ENCODE measurements at places on chromosomes 2 and 18. TPM values are rescaled to one million over a fixed set of nuclear protein-coding genes. Genes with fewer than 3 reads are reported as not detected.

DNA sequence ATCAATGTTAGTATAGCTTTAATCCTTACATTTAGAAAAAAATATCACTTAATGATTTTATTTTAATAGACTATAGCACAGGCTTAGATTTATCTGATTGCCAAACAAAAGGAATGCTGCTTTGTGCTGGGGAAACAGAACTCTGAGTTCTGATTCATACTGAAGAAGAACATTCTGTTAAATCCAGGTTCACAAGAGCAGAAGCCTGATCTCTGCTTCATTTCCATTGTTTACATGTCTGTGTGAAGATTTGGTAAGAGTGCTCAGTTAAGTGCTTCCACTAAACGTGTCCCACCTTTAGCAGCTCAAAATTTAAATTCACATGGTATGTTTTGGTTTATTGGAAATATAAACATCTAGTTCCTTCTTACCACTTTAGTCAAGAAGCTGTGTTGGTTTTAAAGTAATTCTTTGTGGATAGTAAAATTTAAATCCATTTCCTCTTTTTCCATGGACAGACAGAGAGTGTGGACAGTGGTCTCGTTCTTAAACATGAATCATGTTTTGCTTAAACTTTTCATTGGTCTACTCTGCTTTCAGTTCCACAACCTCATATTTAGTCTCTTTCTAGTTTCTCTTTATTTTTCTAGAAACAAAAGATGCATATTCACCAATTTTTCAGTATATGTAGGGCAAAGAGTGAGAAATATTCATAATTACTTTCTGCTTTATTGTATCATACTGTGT, 59.1 kb downstream of the NYAP2 start:
- no peak for DNase-seq

GRCh38 chr18:80037869-80038630, 3.8 kb downstream of the RBFA start:
- no peak for DNase-seq

DNA sequence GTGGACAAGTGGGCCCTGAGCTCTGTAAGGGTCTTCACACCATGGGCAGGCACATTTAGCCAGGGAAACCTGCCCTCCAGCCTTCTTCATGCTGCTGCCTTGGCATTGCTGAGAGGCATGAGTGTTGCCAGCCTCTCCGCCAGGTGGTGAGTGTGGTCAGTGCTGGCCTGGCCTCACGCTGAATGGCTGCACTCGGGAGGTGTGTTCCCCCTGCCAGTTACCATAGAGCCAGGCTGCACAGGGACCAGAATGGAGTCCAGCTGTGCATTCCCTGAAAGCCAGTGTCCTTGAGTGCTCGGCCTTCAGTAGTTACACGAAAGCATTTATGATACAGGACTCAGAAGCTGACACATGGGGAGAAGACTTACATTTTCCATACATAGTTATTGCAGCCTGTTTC, 139.7 kb downstream of the ATP9B start:
- DNase-seq, result no peak

- DNase-seq, result no peak
Observed at GRCh38 chr2:26621469-26622199, 19.5 kb downstream of the CIB4 start.

- DNase-seq, result no peak
Observed at GRCh38 chr2:190512539-190513095, 21.9 kb downstream of the NEMP2 start.

- DNase-seq, result no peak
Observed at GRCh38 chr18:34818064-34818463, 108.0 kb downstream of the DTNA start.

- no peak for DNase-seq
Observed at GRCh38 chr2:27083410-27084296, 2.9 kb upstream of the KHK start.

DNA sequence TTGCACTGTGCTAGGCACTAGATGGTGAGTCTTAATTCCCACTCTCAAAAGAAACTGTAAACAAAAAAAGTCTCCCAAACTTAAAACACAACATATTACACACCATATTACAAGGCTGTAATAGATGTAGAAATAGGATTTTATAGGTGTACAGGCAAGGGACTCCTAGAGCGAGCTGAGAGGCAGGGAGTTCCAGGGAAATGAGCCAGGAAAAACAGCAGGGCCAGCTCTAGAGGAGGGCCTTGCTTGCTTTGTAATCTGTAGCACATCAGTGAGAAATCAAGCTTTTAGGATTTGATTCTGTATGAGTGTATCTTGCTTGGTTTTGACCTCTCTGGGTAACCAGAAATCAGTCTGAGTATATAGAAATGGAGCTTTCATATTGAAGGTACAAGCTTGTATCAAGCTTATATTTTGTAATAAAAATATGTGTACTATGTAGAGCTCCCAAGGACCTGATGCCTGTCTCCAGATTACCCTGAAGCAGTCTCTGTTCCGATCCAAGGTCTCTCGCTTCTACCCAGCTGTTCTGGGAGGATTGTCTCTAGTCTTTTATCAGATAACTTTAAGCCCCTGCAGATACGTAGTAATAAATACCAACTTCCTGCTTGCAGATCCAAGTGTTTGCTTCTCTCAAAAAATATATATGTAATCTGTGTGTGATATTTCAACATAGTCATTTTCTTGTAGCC, 73.0 kb downstream of the MYO1B start:
- DNase-seq, result no peak

DNA sequence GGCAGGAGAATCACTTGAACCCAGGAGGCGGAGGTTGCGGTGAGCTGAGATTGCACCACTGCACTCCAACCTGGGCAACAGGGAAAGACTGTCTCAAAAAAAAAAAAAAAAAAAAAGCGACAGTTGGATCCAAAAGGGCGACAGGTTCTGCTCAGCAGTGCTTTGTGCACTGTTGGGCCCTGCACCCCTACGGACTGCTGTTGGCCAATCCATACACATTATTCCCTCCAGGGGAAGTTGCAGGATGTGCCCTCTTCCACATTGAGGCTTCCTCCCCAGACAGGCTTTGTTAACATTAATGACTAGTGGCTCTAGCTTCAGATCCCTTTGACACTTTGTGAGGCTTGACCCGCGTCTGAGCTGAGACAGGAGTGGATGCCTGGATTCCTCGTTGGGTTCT, 9.4 kb downstream of the NT5DC4 start:
- DNase-seq, result no peak

- no peak for DNase-seq
Observed at GRCh38 chr2:158011055-158011771, 90.5 kb upstream of the UPP2 start.

DNA sequence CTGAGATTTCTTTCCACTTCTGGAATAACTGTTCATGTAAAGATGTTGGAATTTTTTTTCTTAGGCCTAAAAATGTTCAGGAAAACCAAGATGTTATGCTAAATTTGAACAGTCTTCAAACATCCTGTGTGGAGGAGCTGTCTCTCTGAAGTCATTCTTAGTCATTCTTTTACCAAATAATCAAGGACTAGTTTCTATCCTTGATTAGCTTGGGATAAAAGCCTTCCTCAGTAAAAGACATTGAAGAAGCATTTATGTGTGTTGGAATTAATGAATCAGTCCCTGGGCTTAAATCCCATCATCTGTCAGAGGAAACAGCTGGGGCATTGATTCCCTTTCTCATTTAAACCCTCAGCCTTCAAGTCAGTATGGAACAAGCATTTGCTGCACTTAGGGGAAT, 300.1 kb upstream of the NXPH2 start:
- DNase-seq, result no peak

GRCh38 chr2:241308832-241309500, 6.5 kb downstream of the HDLBP start:
- no peak for DNase-seq

GRCh38 chr2:180038997-180039396, 31.9 kb upstream of the CWC22 start:
- no peak for DNase-seq

GRCh38 chr2:63792530-63792929, 49.2 kb upstream of the UGP2 start:
- DNase-seq, result no peak

DNA sequence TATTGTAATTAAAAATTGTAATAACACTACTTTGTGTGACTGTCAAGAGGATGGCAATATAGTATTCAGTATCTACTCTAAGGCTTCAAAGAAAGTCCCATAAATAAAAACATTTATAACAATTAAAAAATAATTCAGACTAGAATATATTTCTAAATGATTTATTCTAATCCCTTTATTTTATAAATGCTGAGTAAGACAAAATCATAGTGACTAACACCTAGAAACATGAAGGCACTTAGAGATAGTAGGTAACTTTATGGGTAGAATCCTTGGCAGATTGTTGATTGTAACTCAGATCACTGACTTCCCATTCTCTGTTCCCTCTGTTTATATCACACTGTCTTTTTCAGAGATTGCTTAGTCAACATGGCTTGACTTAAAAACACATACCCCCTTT, 78.6 kb upstream of the EPB41L5 start:
- no peak for DNase-seq

- no peak for DNase-seq
Observed at GRCh38 chr2:40208463-40208862, 243.4 kb downstream of the SLC8A1 start.

DNA sequence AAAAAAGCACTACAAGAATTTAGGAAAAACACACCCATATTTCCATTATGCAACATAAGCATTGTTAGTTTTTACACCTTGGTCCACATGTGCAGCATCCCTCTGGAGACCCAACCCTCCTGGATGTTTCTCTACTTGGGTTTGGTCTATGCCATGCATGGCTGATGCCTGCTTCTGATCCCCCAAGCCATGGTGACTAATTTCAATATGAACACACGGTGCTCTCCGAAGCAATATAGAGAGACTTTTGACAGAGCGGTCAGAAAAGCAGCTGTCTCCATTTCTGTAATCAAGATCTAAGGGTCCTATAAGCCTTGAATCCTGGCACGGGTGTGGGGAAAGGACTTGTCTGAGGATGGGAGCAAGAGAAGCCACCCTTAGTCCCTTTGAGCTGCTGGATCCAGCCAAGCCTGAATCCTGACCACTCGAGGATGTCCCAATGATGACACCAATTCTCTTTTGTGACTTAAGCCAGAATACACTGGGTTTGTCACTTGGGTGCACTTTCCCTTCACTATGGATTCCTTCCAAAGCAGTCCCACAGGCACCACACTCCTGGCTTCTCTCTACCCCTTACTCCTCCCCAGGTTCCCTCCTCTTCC, 91.5 kb downstream of the ACTR2 start:
- no peak for DNase-seq

GRCh38 chr18:51236225-51236624, 38.7 kb upstream of the MEX3C start:
- no peak for DNase-seq

DNA sequence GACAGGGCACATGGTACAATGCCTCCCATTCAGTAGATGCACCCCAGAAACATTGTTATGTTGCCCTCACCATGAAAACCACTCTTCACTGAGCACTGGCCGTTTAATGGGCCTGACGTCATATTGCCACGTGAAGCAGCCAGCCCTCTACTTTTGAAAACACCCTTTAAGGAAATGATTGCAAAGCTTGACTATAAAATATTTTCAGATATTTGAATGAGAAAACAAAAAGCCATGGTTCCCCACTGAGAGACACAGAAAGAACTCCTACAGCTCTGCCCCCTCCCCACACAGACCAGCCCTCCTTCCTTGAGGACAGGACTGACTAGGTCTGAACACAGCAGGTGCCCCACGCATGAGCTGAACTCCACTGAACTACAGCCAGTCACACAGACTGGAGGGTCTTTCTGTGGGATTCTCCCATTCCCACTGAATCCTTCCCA, 349.1 kb downstream of the ANAPC1 start:
- DNase-seq, result no peak

GRCh38 chr2:188524519-188525113, 232.9 kb downstream of the GULP1 start:
- DNase-seq, result no peak

- no peak for DNase-seq
Observed at GRCh38 chr2:72843301-72843700, 17.5 kb upstream of the EXOC6B start.

DNA sequence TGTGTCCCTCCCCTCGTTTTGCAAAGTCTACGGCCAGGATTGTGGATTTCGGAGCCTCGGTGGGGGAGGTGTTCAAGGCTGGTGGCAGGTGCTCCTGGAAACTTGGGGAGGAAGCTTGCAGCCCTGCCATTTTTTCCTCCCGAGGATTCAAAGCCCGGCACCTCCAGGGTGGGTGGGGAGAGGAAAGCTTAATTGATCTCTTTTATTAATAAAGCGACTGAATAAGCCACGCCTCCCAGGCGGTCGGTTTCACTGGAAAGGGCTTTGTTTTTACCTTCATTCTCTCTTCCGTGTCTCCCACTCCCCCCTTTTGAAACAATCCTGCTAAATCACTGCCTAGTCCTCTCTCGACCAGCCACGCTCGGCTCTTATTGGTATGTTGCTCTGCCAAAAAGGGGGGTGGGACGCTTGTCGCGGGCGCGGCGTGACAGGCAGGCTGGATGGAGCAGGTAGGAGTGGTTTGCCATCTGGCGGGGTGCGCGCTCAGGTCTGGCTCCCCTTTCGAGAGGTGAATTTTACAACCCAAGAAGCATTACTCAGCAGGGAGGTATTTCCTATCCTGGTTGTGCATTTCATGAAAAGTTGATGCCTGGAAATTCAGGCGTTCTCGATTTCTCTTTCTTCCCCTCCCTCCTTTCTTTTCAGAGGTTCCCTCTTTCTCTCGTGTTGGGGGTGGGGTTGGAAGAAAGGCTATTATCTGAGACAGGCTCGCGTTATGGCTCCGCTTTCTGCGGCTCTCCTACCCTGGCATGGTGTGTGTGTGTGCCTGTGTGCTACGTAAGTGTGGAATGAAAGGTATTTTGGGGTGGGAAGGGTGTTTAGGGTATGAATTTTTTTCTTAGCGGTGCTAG, 1.4 kb downstream of the NEDD4L start:
- peak; percentile 65 for DNase-seq

- no peak for DNase-seq
Observed at GRCh38 chr2:71748227-71748626, 294.9 kb downstream of the DYSF start.

DNA sequence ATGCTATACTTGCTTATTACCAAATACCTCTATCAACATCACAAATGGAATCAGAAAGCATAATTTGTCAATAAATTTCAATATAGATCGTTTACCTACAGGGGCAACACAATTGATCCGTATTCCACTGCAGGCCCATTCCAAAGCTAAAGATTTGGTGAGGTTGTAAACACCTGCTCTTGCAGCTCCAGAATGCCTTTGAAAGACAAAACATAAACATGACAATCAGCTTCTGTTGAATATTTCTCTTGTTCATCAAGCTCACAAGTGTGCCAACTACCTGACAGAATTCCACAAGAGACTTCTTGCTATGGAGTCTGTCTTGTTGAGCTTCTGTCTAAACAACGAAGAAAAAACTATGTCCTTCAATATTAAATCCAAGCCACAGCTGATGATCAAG, 30.3 kb downstream of the PECR start:
- DNase-seq, result no peak

Gene GPR39
- total RNA-seq, result 2.2 TPM

Gene LRP2
- 5.7 TPM for total RNA-seq

Gene PSMD1
- total RNA-seq, result 64.9 TPM

Gene HADHB
- total RNA-seq, result 103 TPM

Gene MERTK
- total RNA-seq, result 9.0 TPM

Gene TOGARAM2
- 0.42 TPM for total RNA-seq

Gene ASPRV1
- total RNA-seq, result 0.19 TPM

Gene CROCC2
- under 0.01 TPM for total RNA-seq

Gene TMEM247
- not detected for total RNA-seq

Gene SERPINB13
- total RNA-seq, result not detected

Gene SERPINB5
- not detected for total RNA-seq

Gene TMEM37
- 30.3 TPM for total RNA-seq

Gene SNORC
- total RNA-seq, result 2.7 TPM

Measured in liver (tissue), 10 donors.